Inflammatory macrophage (primary cell): ENCODE measurements at places on chromosomes 3 and 15.
A peak's percentile ranks its signal among the peaks of the same experiment; 100 is the strongest.

GRCh38 chr3:188170461-188171459 lies 16.8 kb downstream of the LPP start:
- no peak for DNase-seq

GRCh38 chr3:190381441-190381840 lies 6.5 kb upstream of the CLDN16 start:
- DNase-seq = no peak

- DNase-seq = peak; percentile 62
These were observed 22.5 kb downstream of the GABRA5 start for GRCh38 chr15:26889298-26889898.

- DNase-seq = no peak
These were observed 35.3 kb upstream of the PSMD6 start for GRCh38 chr3:64058566-64058965.

DNA sequence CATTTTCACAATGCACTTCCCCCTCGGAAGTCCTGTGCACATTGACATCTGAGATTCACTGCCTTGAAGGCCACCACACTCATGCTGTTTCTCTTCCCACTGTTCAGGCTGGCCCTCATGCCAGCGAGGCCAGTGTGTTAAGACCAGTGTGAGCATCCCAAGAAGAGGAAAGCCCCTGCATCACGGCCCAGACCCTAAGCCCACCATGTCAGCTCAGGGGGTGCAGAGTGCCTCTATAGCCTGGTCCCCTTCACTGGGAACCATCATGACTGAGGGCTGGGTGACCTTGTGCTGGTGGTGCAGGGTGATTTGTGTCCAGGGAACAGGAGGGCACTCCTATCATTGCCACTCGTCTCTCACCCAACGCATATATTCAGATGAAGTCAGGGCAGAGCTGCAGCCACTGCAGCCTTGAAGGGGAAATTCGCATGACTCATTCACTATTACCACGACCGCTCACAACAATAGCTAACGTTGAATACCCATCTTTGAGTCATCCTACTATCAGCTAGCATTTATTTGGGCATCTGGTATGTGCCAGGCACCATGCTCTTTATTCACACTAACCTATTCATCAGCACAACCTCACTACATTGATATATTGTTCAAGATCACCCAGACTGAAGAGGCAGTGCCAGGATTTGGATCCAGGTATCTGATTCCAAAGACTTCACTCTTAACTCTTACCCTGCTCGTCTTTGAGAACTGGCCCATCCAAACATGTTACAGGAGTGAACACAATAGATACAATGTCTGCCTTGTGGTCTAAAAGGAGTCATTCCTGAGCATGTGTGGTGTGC lies 58.8 kb upstream of the SLC6A11 start:
- no peak for DNase-seq

GRCh38 chr15:48225771-48226170 lies 19.7 kb downstream of the SLC12A1 start:
- no peak for DNase-seq

- DNase-seq = no peak
These were observed 11.7 kb downstream of the BAHD1 start for GRCh38 chr15:40452296-40453090.

- no peak for DNase-seq
These were observed 114.5 kb downstream of the EPHA3 start for GRCh38 chr3:89221924-89222323.

GRCh38 chr3:12998648-12999047 lies 74.6 kb downstream of the IQSEC1 start:
- DNase-seq = peak; percentile 33

- DNase-seq = no peak
These were observed 441.9 kb downstream of the ZIC1 start for GRCh38 chr3:147851062-147851461.

DNA sequence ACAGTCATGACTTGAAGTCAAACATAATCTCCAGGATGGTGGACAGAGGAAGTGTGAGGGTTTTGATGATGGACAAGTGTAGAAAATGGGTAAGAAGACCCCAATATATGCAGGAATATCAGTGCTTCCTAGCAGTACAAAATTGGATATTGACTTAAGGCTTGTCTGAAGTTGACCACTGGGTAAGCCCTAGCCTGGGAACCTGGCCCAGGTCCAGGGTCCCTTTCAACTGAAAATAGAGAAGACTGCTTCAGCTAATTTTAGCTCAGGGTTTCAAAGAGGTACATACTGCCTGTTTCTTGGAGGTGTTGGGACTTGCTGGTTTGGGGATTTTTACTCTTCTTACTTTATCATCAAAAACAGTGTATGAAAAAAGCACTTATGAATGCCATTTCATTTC lies 4.7 kb downstream of the NR1D2 start:
- no peak for DNase-seq

GRCh38 chr3:64555351-64555750 lies 132.4 kb downstream of the ADAMTS9 start:
- no peak for DNase-seq

DNA sequence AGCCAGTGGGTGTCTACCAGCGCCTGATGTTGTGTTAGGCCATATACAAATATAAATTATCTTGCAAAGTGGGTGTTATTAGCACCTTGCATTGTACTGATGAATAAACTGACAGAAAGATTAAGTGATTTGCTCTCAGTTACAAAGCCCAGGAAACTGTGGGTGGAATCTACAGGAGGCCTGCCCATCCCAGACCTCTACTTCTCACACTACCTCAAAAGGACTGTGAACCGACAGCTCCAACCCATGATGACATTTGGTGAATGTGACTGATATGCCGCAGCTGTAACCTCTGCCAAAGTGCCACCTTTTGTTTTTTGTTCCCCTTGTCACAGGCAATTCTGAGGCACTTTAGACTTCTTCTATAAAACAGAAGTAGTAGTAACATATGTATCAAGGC lies 43.7 kb upstream of the KCNMB2 start:
- DNase-seq = no peak

DNA sequence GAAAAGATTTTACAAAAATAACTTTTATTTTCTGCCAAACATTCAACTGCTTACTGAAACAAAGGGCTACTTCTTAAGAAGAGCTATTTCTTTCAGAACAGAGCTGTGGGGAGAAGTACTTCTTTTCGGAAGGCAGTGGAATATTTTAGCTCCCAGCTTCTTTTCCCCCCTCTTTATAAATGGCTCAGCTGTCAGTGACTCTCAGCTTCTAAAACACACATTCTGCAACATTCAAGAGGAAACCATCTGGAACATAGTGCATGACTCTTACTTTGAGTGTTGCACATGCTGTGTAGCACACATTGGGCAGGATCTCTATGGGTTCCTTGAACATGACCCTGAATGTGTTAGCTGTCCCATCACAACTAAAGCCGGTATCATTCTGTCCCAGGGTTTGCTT lies 7.0 kb upstream of the C15orf40 start:
- DNase-seq = no peak

DNA sequence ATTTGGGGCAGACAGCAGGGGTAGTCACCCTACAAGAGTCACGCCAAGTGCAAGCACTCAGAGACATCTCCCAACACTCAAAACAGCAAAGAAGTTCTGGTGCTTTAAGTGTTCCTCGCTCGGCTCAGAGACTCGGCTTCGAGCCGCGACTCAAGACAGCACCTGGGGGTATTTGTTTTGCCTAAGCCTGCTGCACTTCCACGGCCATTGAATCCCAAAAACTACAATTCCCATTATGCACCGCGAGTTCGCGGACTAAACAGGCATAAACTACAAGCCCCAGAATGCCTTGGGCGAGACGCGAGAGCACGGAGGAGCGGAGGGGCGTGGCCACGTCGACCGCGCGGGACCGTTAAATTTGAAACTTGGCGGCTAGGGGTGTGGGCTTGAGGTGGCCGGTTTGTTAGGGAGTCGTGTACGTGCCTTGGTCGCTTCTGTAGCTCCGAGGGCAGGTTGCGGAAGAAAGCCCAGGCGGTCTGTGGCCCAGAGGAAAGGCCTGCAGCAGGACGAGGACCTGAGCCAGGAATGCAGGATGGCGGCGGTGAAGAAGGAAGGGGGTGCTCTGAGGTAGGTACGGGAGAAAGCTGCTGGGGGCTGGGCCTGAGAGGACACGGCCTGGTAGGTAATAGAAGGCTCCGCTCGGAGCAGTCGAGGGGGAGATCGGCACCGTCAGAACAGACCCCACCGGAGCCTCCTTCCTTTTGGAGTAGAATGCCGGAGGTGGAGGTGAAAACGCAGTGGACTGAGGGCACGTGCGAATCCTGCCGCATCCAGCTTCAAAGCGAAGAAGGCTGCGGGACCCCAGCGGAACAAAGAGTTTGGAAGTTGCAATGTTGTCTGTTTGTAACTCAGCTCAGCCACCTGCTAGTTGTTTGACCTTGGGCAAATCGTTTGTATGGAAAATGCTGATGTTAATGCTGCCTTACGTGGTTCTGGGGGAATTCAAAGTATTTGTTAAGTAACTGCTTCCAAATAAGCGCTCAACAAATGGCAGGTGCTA lies at the start of gene BUB1B:
BUB1B (plus strand) TSS at position 381 of the 1,000 bp plus-strand sequence; CDS start at position 533, 152 bp downstream.
- peak; percentile 95 for DNase-seq
